Caki2 (cell line): ENCODE measurements at places on chromosomes 4 and X.
A peak's percentile ranks its signal among the peaks of the same experiment; 100 is the strongest.

DNA sequence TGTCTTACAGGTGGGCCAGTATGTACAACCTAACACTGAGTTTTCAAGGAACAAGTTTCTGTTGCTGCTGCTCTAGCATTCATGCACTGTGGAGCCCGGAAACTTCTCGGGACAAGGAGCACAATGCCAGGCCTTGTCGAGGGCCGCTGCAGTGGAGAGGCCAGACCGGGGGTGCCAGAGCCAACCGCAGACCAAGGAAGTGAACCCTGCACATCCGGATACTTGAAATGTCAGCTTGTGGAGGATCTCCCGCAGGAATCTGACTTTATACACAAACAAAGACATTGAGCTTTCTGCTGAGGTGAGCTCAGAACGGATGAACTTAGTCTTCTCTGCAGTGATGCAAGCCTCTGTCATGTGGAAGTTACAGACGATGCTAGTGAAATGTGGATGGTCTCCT lies 99.5 kb downstream of the ZNF827 start:
- DNase-seq: no peak

- no peak for DNase-seq
Measured at GRCh38 chr4:124343661-124344171, 368.8 kb downstream of the ANKRD50 start.

- no peak for DNase-seq
Measured at GRCh38 chr4:147581606-147582350, 35.4 kb upstream of the TMEM184C start.

DNA sequence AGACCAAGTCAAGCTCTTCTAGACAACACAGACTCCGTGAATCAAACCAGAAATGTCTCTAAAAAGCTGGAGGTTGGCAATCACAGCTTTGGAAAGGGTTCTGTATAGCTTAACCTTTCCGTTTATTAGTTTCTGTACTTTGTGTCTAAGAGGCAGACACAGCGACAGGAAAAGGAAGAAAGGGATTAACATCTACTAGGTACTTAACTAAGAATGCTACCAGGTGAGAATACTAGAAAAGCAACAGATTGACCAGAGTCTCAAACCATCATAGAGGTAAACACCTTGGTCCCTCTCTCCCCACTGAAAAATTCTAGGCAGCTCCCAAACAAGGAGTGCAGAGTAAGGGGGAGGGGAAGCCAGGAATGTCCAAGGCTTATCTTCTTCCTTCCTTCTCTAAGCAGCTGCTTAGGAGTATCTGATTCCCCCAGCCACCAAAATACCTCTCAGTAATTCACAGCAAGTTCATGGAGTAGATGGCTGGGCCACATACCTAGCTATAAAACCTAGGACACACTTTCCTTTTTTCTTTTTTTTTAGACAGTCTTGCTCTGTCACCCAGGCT lies 80.8 kb downstream of the APBB2 start:
- no peak for DNase-seq

GRCh38 chr4:145867406-145867805 lies 71.2 kb downstream of the ZNF827 start:
- no peak for DNase-seq

GRCh38 chr4:67020438-67020797 lies 524.9 kb downstream of the CENPC start:
- no peak for DNase-seq

DNA sequence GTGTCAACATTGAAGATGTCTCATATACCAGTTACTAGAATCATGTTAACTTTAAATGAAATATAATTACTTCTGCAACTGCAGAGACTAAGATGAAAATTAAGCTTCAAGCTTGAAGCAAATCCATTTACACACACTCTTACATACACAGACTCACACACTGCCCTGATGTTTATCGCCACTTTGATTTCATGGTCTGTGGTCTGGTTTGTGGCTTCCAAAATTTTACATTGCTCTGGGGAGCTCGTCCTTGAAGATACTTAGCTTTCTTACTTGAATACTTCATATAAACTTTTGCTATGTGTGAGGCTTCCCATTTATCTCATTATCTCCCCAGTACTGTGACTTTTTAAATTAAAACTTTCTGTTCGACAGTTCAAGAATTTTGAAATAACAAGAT lies 35.8 kb downstream of the ARHGEF38 start:
- DNase-seq: no peak

DNA sequence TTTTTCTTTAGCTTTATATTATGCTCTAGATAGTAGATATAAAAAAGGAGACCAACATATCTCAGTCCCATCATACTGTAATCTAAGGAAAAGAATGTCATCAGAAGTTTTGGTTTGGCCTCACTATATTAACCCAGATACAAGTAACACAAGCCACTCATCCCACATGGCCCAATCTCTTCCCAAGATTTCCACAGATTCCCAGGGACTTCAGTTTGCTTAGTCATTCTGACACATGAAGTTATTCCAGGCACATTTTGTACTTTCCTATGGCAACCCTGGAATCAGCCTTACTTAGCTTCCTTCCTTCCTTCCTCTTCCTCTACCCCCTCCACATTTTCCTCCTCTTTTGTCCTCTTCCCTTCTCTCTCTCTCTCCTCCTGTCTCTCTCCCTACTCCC lies 21.7 kb upstream of the DCLK2 start:
- peak; percentile 56 for DNase-seq

DNA sequence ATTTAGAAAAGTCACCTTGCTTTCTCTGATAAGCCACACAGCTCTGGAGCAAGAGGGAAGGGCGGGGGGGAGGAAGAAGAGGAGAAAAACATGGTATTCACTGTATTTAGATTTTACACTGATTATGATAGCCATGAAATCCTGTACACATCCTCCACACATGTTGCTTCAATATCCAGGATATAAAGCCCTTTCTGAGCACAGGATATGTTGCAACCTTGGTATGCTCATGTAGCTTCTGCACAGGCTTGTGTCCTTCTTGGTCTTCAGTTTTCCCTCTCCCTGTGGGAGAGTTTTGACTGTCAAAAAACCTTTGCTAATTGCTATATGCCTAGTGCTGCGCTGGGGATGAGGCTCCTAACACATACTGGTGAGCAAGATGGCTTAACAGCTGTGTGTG lies 61.9 kb upstream of the DAPP1 start:
- no peak for DNase-seq

- no peak for DNase-seq
Measured at GRCh38 chrX:110037178-110037577, 34.3 kb downstream of the TMEM164 start.

- peak; percentile 35 for DNase-seq
Measured at GRCh38 chr4:72971572-72971971, 97.9 kb downstream of the COX18 start.

GRCh38 chr4:73528171-73528570 lies 46.6 kb downstream of the AFM start:
- DNase-seq: no peak

GRCh38 chr4:20544645-20545044 lies 155.6 kb upstream of the PACRGL start:
- DNase-seq: peak; percentile 26

GRCh38 chr4:26342328-26343037 lies 21.7 kb downstream of the RBPJ start:
- DNase-seq: peak; percentile 66

DNA sequence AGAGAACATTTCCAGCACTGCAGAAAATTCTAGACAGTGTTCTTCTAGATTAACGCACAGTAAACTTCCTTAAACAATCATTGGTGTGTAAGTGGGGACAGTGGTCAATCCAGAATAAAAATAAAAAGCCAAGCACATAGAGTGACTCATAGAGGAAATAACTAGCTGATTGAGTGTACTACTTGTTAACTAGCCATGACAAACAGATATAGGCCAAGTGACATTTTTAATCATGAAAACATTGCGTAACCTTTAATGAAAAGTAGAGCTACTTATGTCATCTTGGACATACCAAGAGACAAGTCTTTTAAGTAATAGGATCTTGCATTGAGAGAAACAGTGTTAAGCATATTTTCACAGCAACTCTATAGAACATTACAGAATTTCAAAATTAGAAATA lies 233.9 kb upstream of the MAB21L2 start:
- DNase-seq: peak; percentile 53

DNA sequence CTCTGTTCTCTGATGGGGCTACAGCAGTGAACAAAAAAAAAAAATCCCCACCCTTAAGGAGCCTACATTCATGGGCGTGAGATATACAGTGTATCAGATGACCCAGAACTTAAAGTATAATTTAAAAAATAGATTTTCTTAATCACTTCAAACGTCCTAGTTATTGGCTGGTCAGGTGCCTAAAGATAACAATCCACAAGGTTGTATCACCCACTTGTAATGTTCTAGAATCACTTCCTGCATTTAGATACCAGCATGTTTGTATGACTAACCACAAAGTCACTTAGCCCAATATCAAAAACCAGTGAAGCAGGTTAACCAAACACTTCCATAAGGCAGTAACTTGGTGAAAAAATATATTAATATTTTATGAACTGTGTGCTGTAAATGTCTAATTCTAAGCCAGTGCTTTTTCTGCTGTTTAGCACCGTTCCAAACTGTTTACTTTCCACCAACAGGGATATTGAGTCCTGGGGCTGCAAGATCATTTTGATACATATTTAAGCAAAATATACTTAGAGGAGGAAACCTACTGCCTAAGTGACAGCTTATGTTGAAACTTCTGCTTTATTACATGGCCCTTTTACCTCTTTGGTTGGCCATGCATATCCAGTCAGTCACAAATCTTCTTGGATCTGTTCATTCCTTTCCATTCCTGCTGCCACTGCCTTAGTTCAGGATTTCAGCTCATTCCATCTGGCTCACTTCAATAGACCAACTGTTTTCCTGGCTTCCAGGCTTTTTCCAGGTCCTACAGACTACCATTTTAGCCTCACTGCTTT lies 43.3 kb downstream of the CD40LG start:
- peak; percentile 62 for DNase-seq

DNA sequence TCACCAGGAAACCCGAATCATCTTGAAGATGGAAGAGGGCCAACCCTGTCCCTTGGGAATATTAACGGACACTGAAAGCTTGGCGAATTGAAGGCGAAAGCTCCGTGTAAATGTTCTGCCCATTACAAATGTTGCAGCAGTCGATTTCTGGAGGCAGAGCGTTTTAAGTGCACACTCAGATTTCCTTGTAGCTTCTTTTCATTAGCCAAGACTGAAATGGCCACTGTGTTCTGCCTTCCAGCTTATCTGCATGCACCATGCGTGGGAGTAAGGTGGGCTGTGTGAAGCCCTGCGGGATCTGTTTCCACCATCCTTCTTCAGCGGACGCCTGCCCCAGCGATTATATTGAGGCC lies 1.3 kb downstream of the SMIM20 start:
- no peak for DNase-seq

GRCh38 chrX:112753116-112753515 lies 73.4 kb upstream of the LHFPL1 start:
- DNase-seq: no peak

- no peak for DNase-seq
Measured at GRCh38 chrX:117196481-117196880, 733.7 kb upstream of the CT83 start.

- DNase-seq: no peak
Measured at GRCh38 chr4:42345962-42346544, 51.2 kb upstream of the SHISA3 start.

- peak; percentile 6 for DNase-seq
Measured at GRCh38 chrX:30865612-30866011, 23.4 kb downstream of the TAB3 start.

- DNase-seq: no peak
Measured at GRCh38 chrX:133437356-133437755, 22.1 kb upstream of the GPC4 start.

DNA sequence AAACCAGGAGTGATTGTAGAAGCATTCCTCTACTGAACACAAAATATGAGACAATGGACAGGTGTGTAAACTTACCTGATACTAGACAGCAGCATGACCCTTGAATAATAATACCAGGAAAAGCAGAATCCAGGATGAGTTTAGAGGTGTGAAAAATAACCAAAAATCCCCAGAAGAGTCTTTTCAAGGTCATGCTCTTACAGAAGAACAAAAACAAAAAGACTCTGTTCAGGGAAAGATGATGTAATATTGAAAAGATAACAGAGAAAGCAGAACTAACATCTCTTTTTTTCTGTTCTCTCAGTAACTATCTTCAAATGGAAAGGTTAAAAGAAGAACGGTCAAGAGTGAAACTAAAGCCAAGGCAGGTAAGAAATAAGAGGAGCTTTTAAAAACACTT lies 14.0 kb upstream of the ARHGAP10 start:
- DNase-seq: no peak

DNA sequence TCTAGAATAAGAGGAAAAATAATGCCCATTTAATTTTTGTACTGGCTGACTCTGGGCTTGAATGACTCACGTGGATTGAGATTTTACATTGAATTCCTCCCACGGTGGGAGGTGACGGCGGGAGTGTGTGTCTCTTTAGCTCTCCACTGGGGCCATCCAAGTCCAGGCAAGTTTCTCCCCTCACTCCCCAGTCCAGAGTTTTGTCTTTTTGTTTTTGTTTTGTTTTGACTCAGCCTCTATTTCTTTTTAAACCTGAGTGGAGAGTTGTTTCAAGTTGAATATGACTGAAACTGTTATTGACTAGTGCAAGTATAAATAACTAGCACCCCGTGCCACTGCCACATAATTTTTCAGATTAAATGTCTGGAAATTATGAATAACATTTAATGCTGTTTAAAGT lies 13.6 kb downstream of the CHST7 start:
- DNase-seq: no peak

GRCh38 chrX:110671068-110671803 lies 124.4 kb downstream of the CHRDL1 start:
- DNase-seq: no peak

- DNase-seq: peak; percentile 62
Measured at GRCh38 chrX:10189317-10190268, 32.8 kb downstream of the CLCN4 start.

GRCh38 chr4:172578712-172579111 lies 589.9 kb upstream of the GALNT7 start:
- no peak for DNase-seq

GRCh38 chr4:56689201-56689969 lies 8.3 kb upstream of the HOPX start:
- DNase-seq: no peak

DNA sequence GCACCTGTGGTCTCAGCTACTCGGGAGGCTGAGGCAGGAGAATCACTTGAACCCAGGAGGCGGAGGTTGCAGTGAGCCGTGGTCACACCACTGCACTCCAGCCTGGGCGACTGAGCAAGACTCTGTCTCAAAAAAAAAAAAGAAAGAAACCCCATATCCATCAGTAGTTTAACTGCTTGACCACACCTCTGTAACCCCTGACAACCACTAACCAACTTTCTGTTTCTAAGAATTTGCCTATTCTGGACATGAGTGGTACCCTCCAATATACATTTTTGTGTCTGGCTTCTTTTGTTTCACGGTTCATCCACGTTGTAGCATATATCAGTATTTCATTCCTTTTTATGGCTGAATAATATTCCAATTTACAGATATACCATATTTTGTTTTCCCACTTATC lies 9.1 kb downstream of the PPAT start:
- DNase-seq: no peak

GRCh38 chr4:90120815-90121214 lies 6.4 kb upstream of the CCSER1 start:
- DNase-seq: no peak

DNA sequence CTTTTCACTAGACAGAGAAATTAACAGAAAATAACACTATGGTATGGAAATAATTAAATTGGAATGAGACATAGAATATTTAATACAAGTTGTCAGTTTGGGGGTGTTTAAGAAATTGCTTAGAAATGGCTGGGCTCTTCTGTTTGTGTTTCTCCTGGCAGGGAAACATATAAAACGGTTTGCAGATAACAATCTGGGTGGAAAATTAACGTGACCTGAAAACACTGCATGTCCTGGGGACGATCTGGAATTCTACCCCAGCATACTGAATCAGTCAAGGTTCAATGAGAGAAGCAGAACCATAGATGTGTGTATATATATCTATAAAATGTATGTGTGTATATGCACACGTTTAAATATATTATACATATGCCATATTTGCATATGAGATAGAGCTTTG lies 109.8 kb downstream of the SPATA18 start:
- DNase-seq: no peak

GRCh38 chr4:72631296-72631695 lies 62.3 kb upstream of the ADAMTS3 start:
- DNase-seq: peak; percentile 84
